NCI-H187 treated with DMSO at 0.1 percent for 48 hours (cell line): ENCODE measurements at places on chromosomes 7 and 10.

DNA sequence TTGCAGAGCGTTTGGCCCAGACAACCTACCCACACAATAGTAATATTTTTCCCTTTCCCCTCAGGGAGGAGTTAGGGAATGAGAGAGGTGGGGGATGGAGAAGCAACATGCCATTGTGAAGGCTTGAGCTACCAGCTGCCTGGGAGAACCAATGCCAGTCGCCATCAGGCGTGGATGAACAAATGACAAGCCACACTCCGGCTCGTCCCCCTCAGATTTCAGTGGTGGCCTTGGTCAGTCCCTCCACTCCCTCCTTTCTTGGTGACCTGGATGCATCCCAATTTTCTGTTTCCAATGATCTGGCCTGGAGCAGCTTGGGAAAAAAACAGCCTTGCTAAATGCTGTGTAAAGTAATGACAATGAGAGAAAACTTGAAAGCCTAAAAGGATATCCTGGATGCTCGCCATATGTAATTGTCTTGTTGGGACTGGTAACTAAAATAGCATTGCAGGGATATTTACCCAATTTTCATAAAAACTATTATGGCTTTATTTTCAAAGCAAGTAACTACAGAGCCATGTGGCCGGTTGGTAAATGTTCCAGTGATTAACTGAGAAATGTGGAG lies 110.7 kb downstream of the ICA1 start:
- DNase-seq, result no peak

DNA sequence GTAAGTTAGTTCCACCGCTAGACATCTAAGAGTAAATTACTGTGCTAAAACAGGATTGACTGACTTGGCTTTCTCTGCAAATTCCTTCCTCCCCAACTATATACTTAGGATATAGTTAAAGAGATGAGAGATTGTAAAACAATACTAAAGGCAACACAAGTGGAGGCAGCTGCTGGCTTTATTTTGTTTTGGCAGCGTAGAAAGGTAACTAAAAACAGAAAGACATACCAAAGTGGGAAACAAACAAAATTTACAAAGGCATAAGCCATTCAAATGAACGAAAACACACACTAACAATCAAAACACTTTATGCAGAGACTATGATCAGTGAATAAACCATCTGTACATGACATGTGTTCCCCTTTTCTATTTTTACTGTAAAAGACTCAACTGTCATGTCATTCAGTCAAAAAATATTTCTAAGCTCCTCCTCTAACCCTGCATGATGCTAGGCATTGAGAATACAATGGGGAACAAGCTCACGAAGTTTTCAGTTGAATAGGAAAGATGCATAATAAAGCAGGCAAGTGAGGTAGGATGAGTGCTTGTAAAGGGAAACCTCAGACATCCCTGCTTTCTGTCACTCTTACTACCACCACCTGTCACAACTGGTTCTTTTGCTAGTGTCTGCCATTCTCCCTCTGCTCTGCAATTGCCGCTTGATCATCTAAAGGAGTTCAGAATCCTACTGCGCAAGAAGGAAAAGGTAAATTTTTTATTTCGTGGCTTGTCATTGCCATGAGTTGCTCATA lies 64.2 kb upstream of the COL1A2 start:
- no peak for DNase-seq

DNA sequence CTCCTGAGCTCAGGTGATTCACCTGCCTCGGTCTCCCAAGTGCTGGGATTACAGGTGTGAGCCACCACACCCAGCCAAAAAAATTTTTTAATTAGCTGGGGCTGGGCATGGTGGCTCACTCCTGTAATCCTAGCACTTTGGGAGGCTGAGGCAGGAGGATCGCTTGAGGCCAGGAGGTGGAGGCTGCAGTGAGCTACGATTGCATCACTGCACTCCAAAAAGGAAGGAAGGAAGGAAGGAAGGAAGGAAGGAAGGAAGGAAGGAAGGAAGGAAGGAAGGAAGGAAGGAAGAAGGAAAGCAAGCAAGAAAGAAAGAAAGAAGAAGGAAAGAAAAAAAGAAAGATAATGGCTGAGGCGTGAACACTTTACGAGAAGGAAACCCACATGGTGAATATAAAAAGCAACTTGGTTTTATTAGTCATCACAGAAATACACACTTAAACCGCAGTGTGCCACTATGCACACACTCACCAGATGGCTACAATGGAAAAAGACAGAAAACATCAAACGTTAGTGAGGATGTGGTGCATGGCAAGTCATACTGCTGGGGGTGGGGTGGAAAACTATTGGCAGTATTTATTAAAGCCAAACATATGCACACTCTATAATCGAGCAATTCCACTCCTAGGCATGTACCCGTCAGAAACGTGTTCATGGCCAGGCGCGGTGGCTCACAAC lies 4.4 kb upstream of the CCL26 start:
- no peak for DNase-seq

GRCh38 chr7:54961391-54961790 lies 57.4 kb upstream of the EGFR start:
- no peak for DNase-seq

- peak; percentile 30 for DNase-seq
These were observed at the start of gene NDUFB8 for GRCh38 chr10:100529475-100530298. TSS of gene NDUFB8 (minus strand) at chr10:100529871. CDS start at chr10:100529851, 20 bp downstream.

DNA sequence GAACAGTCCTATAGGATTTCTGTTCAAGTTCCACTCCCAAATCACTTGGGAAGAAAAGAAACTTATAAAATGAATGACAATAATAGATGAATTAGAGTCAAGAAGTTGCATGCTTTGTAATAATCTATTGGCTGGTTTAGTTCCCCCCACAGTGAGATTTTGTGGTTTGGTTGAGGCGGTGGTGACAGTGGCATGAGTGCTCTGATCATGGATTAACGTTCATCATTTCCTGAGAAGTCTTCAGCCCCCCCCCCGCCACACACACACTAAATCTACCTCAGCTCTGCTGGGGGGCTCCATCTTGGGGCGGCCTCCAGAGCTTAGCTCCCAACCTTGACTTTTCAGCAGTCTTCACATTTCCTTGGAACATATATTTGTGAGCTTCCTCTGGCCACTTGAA lies 121.7 kb downstream of the ABCA13 start:
- DNase-seq, result no peak

- DNase-seq, result no peak
These were observed 106.9 kb upstream of the GPR26 start for GRCh38 chr10:123559066-123559822.

DNA sequence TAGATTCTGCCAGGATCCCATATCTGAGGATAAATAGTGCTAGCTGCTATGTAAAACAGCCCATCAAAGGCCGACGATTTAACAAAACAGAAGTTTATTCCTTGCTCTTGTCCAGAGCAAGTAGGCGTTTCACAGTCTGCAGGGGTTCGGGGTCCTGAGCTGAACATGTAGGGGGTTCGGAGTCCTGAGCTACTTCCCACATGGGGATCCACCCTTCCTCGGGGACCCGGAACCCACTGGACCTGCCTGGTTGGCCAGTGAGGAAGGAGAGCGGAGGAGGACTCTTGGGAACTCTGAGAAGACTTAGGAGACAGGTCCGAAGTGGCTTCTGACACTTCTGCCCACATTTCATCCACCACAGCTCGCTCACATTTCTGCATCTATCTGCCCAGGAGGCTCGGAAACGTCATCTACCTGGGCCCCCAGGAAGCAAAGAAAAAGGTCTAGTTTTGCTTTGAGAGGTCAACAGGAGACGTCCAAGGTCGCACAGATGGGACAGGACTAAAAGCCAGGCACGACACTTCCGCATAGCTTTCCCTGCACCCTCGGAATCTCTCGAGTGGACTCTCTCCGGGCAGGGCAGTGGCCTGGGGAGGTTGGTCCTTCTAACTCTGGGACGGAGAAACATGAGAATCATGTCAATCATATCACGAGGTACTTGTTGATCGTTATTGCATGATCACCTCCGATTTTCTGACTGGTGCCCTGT lies 86.4 kb downstream of the MICALL2 start:
- no peak for DNase-seq

GRCh38 chr7:137304624-137305235 lies 38.8 kb downstream of the PTN start:
- DNase-seq, result no peak

DNA sequence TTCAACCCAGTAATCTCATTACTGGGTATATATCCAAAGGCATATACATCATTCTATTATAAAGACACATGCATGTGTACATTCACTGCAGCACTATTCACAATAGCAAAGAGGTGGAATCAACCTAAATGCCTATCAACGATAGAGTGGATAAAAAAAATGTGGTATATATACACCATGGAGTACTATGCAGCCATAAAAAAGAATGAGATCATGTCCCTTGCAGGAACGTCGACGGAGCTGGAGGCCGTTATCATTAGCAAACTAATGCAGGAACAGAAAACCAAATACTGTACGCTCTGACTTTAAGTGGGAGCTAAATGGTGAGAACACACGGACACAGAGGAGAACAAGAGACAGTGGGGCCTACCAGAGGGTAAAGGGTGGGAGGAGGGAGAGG lies 105.5 kb downstream of the SLC25A13 start:
- DNase-seq, result no peak

DNA sequence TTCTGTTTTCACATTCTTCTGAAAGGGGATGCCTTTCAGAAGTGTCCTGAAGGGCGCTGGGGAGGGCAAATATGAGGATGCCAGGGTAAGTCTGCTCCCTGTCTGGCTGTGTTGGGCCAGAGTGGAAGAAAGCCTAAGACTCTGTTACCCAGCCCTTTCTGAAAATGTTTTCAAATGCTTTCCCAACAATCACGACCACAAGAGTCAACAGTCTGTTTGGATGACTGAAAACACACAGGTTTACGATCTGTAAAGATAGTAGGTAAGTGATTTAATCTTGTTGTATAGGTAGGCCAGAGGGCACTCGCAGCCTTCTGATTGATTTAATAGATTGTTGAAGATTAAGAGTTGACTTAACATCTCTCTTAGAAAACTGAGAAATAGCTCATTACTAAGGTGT lies 13.2 kb downstream of the SGPL1 start:
- no peak for DNase-seq

- DNase-seq, result no peak
These were observed 32.0 kb downstream of the CCDC186 start for GRCh38 chr10:114142018-114142417.

DNA sequence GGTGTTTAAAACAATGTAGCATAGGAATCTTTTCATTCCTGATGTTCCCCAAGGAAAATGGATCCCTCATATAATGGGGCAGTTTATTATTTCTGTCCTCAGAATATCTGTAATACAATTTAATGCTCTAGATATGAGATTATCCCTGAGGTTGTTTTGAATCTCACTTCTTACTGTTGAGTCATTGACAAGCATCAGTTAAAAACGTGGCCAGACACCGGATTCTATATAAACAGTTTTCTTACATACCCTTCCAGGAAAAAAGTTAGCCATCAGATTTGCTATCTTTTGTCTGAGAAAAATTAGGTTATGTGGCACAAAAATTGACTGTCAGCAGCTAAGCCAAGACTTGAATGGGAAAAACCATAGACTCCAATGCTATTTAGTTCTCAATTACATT lies 539.8 kb upstream of the CELF2 start:
- DNase-seq, result no peak

- DNase-seq, result no peak
These were observed 45.4 kb downstream of the TMEM168 start for GRCh38 chr7:112744818-112745217.

GRCh38 chr10:24858288-24859270 lies 93.8 kb downstream of the PRTFDC1 start:
- peak; percentile 33 for DNase-seq

- DNase-seq, result no peak
These were observed 118.2 kb downstream of the CUX1 start for GRCh38 chr7:101935521-101936141.

GRCh38 chr10:18306031-18306430 lies 165.8 kb downstream of the CACNB2 start:
- no peak for DNase-seq

DNA sequence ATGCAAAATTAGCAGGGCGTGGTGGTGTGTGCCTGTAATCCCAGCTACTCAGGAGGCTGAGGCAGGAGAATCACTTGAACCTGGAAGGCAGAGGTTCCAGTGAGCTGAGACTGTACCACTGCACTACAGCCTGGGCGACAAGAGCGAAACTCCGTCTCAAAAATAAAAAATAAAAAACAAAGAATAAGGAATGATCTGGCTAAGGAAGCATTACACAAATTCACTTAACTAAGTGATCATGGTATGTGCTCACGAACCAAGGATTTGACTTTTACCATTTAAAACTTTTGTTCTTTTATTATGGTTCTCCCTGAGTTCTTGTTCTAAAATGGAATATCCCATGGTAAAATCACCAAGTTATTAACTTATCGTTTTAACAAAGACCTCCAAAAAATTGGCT lies 71.2 kb downstream of the SIRT1 start:
- DNase-seq, result no peak

GRCh38 chr10:44284198-44285084 lies 100.5 kb downstream of the CXCL12 start:
- DNase-seq, result no peak

GRCh38 chr7:43590862-43591557 lies 8.1 kb downstream of the STK17A start:
- no peak for DNase-seq

GRCh38 chr10:128563904-128564303 lies 437.7 kb upstream of the MKI67 start:
- no peak for DNase-seq

- peak; percentile 10 for DNase-seq
These were observed 239.9 kb downstream of the ADRA2A start for GRCh38 chr10:111316722-111317212.

DNA sequence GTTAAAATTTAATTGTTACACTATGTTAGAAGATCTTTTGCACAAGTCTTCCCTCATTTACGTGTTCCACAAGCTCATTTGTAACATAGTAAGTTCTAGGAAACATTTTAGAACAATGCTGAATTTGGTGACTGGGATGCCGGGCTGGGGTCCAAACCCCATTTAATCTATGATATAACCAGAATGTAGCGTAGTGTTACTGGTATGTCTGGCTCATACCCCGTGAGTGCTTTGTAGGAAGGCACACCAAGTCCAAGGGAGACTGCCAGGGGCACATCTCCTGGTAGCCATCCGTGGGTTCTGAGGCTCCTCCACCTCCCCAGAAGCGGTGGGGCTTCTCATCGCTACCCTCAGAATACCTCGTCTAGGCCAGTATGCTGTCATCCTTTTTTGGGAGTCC lies 21.3 kb upstream of the TMEM236 start:
- no peak for DNase-seq

- no peak for DNase-seq
These were observed 19.9 kb downstream of the COL17A1 start for GRCh38 chr10:104065748-104066147.

DNA sequence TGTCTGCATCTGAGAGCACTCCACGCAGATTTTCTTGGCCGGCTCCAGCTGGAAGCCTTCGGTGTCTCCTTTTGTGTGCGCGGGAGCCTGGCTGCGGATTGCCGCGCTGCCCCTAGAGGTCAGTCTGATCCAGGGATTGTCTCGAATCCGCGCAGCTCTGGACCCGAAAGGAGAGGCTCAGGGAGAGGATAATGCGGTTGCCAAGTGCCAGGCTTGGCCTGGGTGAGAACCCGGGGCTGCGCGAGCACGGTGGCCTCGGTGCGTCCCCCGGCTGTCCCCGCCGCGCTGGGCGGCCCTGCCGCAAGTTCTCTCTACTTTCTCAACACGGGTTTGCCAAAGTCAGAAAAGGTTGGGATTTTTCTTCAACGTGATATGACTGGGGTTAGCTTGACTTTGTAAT lies 140.9 kb downstream of the ADCYAP1R1 start:
- DNase-seq, result no peak
